NCI-H1092 treated with DMSO at 0.1 percent for 48 hours (cell line): ENCODE measurements at places on chromosomes 1 and 21.

GRCh38 chr1:192573499-192573898 is 2.1 kb upstream of the RGS1 start:
- no peak for DNase-seq

- DNase-seq, result no peak
Measured at GRCh38 chr21:43624339-43624738, 34.9 kb downstream of the HSF2BP start.

- no peak for DNase-seq
Measured at GRCh38 chr1:77925518-77925917, 37.1 kb downstream of the NEXN start.

DNA sequence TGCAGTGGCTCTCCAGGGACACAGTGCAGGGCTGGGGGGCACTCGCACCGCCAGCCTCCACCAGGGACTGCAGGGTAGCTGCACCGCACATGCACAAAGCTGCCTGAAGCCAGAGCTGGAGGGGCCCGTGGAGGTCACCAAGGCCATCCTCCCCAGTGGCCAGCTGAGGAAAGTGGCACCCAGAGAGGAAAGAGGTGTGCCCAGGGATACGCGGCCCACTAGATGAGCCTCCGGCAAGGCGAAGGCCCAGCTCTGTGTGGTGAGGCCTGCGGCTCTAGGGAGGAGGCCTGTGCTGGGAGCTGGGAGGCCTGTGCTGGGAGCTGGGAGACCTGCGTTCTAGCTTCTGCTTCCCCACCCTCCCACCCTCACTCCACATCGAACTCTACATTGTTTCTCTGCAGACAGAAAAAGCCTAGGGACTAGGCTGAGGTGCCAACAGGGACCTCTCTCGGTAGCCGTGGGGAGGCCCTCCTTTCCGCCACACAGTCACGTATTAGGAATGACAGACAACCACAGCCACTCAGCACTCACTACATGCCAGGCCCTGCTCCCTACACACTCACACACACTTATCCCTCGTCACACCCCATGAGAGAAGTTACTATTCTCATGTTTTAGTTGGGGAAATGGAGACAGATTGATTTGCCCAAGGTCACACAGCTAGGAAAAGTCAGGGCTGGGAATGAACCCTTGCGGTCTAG is 921 bp upstream of the ASCL5 start:
- no peak for DNase-seq

DNA sequence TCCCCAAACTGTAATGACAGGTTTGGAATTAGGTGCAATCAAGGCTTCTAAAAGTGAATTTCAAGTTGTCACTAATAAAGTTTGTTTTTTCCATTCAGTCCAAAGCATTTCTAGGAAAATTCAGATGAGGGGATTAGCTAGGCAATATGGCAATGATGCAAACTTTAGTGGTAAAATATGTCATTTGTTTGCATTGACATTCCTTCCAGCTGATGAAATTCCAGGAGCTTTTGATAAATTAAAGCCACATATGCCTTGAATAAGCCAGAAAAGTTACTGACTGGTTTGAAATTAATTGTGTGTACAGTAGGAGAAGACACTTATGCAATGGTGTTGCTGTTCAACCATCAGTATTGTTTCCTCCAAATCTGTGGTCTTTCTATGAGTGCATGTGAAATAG is 57.8 kb downstream of the MROH9 start:
- no peak for DNase-seq

- DNase-seq, result no peak
Measured at GRCh38 chr1:19153169-19153568, 56.9 kb downstream of the UBR4 start.
